OCI-M1 (cell line): ENCODE measurements at places on chromosomes 11 and 22.

DNA sequence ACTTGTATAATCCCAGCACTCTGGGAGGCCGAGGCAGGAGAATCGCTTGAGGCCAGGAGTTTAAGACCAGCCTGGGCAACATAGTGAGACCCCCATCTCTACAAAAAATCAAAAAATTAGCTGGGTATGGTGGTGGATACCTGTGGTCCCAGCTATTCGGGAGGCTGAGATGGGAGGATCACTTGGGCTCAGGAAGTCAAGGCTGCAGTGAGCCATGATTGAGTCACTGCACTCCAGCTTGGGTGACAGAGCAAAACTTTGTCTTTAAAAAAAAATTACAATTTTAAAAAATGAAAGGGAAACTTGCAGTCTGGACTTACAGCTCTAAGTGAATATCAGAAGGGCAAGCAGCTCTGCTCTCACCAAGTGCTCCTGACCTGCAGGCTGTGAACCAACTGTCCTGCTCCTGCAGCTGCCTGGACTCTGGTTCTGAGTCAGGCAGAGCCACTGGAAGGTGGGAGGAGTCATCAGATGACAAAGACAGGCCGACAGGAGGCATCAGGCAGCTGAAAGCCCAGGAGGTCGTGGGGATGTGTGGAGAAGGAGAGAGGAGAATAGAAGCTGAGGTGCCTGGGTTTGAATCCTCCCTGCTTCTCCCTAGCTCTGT is 9.6 kb downstream of the SMTNL1 start:
- peak; percentile 18 for DNase-seq

GRCh38 chr22:22351366-22351765 is 106.8 kb downstream of the VPREB1 start:
- no peak for DNase-seq

- DNase-seq: no peak
These were observed 82.2 kb upstream of the AKIP1 start for GRCh38 chr11:8828580-8829361.

GRCh38 chr11:117219995-117220394 is 11.9 kb downstream of the PCSK7 start:
- no peak for DNase-seq

DNA sequence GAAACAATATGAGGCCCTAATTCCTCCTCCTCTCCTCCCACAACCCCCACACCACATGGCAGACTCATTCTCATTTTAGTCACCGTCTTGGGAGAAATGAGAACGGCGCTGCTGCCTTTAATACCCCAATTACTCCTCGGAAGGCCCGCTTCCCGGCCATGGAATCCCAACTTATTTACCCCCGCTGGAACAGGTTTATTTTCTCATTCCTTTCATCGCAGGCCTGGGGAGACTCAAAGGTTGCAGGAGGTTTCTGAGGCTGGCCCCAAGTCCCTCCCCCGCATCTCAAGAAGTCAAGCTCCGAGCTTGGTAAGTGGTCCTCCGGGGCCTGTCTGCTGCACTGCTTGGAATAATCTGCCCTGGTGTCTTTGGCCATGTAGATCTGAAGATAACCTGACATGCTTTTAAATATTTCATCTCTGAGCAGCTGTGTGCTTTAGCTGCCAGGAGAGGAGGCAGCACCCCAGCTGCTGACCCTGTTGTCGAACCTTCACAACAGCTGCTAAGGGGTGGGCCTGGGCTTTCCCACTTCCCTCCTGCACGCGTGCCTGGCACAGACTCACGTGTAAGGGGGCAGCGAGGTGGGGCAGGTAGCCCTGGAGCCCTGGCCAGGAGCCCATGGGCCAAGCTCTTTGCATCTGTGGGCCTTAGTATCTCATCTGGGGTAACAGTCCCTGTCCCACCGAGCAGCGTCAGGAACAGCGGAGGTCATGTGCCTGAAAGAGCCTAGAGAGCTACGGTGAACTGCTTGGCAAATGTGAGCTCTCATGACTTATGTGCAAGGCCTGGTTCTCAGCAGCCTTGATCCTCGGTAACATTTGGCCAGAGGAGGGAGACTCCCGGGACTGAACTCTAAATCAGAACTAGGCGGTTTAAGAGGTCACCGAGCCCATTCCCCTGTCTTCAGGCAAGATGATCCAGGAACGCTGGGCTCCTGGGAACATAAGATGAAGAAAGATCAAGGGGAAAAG is 164.6 kb downstream of the ST3GAL4 start:
- no peak for DNase-seq

GRCh38 chr11:1231396-1232020 is 8.6 kb downstream of the MUC5B start:
- DNase-seq: no peak

GRCh38 chr11:118896921-118897591 is 13.4 kb downstream of the CXCR5 start:
- DNase-seq: no peak
